ENCODE measurements at places on chromosomes 12 and 14.

- no peak for DNase-seq
These were observed 37.9 kb downstream of the TDG start for GRCh38 chr12:104003596-104003995.

- no peak for DNase-seq
These were observed 147.4 kb downstream of the C12orf75 start for GRCh38 chr12:105477873-105478272.

GRCh38 chr14:102764220-102764671, 13.0 kb upstream of the TRAF3 start:
- no peak for DNase-seq

- no peak for DNase-seq
These were observed 114.8 kb upstream of the FUT8 start for GRCh38 chr14:65297744-65298143.

DNA sequence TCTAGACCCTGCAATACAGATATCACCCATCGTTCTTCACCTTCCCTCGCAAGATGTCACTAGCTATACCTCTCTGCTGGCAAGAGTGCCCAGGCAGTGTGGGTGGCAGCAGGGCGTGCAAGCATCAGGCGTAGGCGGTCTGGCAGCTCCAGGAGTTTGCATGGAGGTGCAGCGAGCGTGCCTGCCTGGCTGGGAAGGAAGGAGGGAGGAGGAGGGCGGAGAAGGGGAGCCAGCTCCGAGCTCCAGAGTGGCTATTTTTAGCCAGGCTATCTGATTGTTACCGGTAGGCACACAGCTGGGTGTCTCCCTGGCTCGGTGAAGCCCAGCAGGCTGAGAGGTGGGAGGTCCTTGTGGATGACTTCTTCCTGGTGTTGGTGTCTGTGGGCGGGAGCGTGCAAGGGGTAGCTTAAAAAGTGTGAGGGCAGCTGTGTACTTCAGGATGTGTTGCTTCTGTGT, 6.2 kb downstream of the FOXJ2 start:
- DNase-seq: peak; percentile 52

GRCh38 chr12:54215989-54216796, 27.4 kb upstream of the SMUG1 start:
- DNase-seq: no peak

- peak; percentile 1 for DNase-seq
These were observed 518.7 kb downstream of the TMEM121 start for GRCh38 chr14:106044949-106045596.

GRCh38 chr12:6182279-6182898, 17.8 kb upstream of the CD9 start:
- DNase-seq: peak; percentile 52

DNA sequence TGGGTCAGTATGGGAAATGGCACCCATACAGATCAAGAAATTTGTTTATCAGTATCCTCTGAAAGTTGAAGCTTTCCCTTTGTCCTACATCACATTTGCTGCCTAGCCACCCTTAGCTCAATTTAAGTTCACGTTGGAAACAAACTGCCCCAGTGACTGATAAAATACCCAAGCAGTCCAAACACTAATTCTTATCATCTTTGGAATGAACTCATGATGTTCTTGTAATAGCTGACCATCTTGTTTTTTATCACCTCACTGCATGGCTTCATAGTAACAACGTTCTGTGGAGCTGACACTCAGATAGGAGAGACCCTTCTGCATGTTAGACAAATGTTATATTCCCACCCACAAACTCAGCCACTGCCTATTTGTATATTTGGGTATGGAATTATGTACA, 93.4 kb downstream of the GPR135 start:
- peak; percentile 11 for DNase-seq

GRCh38 chr14:70265422-70265821, 76.7 kb upstream of the SLC8A3 start:
- DNase-seq: no peak

GRCh38 chr12:74391283-74391682, 146.4 kb upstream of the ATXN7L3B start:
- DNase-seq: no peak

GRCh38 chr14:61453103-61453767, 131.9 kb downstream of the PRKCH start:
- no peak for DNase-seq

- DNase-seq: peak; percentile 96
These were observed 149.5 kb downstream of the ETV6 start for GRCh38 chr12:11798856-11799501.

GRCh38 chr14:41900644-41901043, 294.0 kb downstream of the LRFN5 start:
- DNase-seq: no peak

- DNase-seq: no peak
These were observed 170.3 kb upstream of the ATP2B1 start for GRCh38 chr12:89878950-89879349.

- no peak for DNase-seq
These were observed 13.2 kb upstream of the OVCH1 start for GRCh38 chr12:29510591-29511185.

- no peak for DNase-seq
These were observed 185.1 kb downstream of the CHST11 start for GRCh38 chr12:104641862-104642261.

- peak; percentile 90 for DNase-seq
These were observed 880 bp upstream of the FLRT2 start for GRCh38 chr14:85528897-85529631.

DNA sequence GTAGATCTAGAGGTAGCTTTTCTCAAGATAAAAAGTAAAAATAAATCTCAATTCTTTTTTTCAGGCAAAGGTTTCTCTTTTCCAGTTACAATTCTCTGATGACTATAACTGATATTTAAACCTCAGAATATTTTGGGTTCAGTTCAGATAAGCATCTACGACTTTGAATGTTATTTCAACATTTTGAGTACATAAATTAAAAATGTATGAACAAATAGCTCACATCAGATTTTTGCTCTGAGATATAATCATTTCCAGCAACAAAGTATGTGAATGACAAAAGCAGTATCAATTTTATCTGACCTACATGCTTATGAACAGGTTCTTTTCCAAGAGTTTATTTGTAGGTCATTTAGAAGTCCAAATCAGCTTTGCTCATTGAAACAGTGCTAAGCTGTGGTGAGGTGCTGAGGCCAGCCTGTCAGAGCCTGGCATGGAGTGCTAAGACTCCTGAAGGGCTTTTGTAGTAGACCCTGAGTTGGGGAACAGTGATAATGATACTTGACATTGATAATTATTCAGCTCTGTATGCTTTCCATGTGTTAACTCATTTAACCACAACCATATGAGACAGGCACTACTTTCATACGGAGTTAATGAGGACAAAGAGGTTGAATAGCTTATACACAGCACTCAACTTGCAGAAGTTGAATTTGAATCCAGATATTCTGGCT, 205.0 kb upstream of the DCN start:
- no peak for DNase-seq

- no peak for DNase-seq
These were observed 92.7 kb downstream of the NCOR2 start for GRCh38 chr12:124474709-124475108.

DNA sequence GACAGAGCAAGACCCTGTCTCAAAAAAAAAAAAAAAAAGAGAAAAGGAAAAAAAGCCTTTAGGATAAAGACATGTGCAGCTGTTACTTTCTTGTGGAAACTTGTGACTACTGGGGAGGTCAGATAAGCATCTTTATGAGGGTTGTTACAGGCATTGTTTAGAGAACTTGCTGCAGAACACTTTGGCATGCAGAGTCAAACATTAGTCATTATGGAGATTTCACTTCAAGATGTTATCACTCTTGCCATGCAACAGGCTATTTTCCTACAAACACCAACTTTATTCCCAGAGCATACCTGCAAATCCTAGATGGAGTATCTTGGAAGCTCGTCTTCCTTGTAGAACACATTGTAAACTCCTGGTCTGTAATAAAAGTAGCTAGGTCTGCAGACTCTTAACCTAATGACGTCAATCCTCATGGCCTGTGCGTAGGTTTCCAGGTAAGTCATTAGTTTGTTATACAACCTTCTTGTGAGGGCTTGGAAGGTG, 36.3 kb upstream of the WDR89 start:
- DNase-seq: peak; percentile 81

- no peak for DNase-seq
These were observed 15.5 kb downstream of the CLSTN3 start for GRCh38 chr12:7145671-7146070.

DNA sequence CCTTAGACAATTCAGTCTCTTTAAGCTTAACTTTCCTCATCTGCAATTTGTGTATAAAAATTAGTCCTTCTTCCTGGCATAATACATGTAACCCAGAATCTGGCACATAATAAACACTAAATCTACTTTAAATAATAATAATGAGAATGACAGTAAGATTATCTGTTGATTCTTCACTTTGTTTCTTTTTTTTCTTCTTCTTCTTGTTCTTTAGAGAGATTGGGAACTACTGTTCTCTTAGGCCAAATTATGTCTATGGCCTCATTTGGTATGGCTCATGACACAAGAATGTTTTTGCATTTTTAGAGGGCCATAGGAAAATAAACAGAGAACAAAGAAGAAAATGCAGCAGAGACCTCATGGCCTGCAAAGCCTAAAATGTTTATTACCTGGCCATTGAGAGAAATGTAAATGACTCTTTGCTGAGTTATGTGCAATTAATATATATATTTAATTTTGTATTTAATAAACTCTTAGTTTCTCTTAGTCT, 275.8 kb downstream of the SLC6A15 start:
- DNase-seq: peak; percentile 70

GRCh38 chr14:95233702-95234241, 76.4 kb upstream of the DICER1 start:
- no peak for DNase-seq

DNA sequence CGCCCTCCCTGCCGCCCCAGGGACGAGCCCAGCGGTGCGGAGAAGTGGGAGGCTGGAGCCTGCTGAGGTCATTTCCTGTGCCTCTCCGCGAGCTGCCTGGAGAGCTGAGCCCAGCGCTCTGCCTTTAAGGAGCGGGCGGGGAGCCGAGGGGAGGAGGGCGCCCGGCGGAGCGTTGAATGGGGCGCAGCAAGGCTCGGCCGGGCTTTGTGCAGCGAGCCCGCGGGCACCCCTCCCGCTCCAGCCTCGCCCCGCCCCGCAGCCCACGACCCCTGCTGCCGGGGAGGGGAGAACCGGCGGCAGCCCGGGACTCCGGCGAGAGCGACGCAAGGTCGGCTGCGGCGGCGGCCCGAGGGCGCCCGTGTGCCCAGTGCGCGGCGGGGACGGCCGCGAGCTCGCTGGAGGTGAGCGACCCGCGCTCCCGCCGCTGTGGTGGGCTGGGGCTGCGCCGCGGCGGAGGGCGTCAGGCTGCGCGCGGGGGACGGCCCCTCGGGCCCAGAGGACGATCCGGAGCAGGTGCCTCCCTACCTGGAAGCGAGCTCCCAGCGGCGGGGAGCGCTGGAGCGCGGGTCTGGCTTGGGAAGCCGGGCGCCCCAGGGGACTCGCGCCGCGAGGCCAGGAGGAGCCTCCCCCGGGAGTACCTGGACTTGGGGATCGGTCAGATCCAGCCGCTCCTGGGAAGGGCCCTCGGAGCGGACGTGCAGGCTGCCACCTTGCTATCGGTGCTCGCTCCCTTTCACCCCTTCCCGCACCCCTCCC, at the start of gene PLEKHH1:
PLEKHH1 (plus strand) TSS at position 293 of the 756 bp plus-strand sequence. CDS start 8,578 bp downstream, outside the sequence.
- peak; percentile 77 for DNase-seq

GRCh38 chr12:11707535-11707934, 58.1 kb downstream of the ETV6 start:
- DNase-seq: no peak

- DNase-seq: no peak
These were observed 31.7 kb downstream of the FGD4 start for GRCh38 chr12:32431025-32431424.

- DNase-seq: peak; percentile 31
These were observed at the start of gene SOCS2 for GRCh38 chr12:93571925-93572711. Gene SOCS2, plus strand, starts transcription at chr12:93572675. Its CDS starts 223 bp downstream, at chr12:93572898.

DNA sequence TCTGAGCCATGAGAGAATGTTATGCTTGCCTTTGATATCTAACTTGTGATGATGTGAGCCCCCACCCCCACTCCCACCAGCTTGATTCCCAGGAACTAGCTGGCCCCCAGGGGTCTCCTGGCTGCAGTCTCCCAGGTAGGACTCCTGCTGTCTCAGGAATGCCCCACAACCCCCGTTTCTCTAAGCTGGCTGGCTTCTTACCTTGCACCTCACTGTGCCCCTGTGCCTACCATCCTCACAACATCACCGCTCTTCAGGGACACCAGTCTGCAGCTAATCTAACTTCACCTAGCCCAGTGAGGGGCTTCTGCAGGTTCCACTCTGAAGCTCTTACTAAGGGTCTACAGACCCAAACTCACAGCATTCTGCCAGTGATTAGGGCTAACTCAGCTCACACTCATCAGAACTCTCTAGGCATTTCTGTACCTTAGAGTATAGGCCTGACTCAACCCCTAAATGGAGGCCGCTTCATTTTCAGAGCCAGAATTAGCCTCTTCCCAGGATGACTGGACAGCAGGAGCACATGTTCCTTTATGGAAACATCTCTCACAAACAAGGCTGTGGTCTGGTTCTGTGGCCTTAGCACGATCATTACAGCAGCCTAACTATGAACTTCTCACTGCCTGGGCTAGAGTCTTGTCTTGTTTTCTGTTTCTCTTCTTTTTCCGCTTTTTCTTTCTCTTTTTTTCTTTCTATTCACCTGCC, 72.8 kb upstream of the IFNG-AS1 start:
- no peak for DNase-seq

GRCh38 chr12:67426067-67426466, 156.9 kb downstream of the CAND1 start:
- peak; percentile 85 for DNase-seq

DNA sequence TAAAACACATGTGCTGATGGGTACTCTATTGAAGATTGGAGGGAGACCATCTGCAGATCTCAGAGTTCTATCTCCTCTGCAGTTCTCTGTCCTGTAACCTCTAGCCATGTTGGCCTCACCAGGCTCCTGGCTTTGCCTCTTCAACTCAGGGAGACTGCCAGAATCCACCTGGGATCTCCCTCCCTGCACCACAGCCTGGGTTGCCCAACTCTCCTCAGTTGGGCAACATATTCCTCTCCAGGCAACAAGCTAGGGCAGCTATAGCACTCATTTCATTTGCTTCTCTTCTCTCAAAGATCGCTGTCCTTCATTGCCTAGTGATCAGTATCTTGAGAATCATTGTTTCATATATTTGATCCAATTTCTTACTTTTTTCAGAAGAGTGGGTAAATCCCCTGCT, 28.8 kb downstream of the CKAP4 start:
- DNase-seq: no peak

DNA sequence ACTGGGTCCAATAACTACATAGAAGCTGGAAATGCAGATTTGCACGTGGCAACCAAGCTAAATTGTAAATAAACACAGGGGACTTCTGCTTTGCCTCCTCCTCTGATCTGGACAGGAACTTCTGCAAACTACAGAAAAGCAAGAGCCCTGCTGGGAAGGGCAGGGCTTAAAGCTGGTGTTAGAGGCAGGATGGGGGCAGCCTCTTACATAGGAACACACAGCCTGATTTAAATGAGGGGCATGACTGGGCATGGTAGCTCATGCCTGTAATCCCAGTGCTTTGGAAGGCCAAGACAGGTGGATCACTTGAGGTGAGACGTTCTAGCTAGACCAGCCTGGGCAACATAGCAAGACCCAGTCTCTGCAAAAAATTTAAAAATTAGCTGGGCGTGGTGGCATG, 46.7 kb downstream of the ERH start:
- DNase-seq: no peak

- peak; percentile 88 for DNase-seq
These were observed 2.6 kb upstream of the SOCS2 start for GRCh38 chr12:93569656-93570551.

GRCh38 chr14:27605282-27605681, 1007.4 kb upstream of the NOVA1 start:
- no peak for DNase-seq
